ENCODE measurements at places on chromosomes 12 and 14.

DNA sequence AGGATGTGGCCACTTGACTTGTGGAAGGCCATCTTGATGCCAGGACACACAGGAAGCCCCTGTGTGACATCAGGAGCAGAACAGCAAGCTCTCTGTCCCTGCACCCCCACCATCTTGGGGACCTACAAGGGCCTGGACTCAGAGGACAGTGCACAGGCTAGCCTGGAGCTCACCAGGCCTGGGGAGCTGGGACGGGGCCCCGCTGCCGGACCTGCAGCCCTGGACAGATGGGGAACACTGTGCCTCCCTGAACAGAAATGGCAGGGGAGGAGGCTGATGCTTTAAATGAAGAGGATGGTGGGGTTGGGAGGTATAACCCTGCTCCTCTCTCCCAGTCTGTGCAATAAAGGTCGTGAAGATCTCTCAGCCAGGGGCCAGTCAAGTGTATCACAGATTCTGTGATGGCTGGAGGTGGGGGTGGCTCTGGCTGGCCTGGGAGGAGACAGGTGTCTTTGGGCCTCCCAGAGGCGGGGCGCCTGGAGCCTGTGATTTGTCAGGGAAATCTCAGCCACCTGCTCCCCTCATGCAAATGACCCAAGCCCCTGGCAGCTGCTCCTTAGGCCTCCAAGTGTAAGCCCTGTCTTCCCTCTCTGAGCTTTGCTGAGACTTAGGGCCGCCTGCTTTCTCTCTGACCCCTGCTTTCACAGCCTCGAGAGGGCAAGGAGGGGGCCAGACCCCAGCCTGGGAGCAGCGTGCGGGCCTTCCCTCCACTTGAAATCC lies 1.1 kb upstream of the GNB3 start:
- no peak for DNase-seq

GRCh38 chr12:127174881-127175280 lies 1092.1 kb upstream of the TMEM132C start:
- no peak for DNase-seq

GRCh38 chr14:29527286-29527685 lies 400.4 kb downstream of the PRKD1 start:
- no peak for DNase-seq

- DNase-seq = peak; percentile 35
Observed at GRCh38 chr12:123478762-123479161, 20.8 kb downstream of the SNRNP35 start.

GRCh38 chr12:64530566-64530965 lies 78.6 kb downstream of the TBK1 start:
- no peak for DNase-seq

DNA sequence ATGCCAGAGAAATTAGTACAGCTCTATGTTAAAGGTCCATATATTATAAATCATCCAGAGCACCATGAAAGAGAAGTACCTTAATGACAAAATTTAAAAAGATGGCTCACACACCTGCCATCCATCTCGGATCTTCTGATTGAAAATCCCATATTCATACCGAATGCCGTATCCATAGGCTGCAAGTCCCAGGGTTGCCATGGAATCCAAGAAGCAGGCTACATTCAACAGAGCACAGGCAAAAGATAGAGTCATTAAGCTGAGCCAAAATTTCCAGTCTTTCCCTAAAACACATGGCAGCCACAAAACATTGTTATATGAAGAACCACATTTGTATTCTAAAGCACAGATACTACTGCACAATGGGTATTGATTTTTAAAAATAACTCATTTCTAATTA lies 12.7 kb downstream of the PYGL start:
- no peak for DNase-seq

- no peak for DNase-seq
Observed at GRCh38 chr12:7039403-7039802, 21.1 kb upstream of the C1S start.

GRCh38 chr12:3160081-3160480 lies 82.9 kb downstream of the TSPAN9 start:
- DNase-seq = no peak

DNA sequence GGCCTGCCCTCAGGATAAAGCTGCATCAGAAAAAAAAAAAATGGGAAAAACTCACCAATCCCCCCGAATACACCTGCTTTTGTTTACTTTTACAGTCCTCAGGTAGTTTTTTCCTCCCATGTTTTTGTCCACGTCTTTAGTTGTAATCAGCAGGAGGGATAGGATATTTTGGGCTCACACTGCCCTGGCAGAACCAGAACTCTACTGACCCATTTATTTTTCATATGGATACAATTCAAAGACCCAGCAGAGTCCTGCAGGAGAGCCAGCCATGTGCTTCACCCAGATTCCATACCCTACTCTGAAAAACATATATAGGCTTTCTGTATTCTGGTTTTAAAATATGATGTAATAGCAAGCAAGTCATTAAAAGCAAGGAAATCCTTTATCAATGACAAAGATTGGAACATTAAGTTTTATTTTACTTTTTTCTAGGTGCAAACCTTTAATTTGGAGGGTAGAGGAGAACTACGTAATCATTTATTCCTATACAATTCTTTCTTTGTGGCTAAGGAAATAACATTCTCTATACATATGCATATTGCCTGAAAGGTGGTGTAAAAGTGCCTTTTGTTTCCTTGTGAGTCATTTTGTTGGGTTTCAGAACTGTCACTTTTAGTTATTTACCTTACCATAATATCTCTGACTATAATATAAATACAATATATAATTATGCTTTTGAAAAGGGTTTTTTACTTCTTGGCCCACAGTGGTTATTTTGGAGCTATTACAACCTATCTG lies 19.1 kb downstream of the DACT1 start:
- DNase-seq = no peak

GRCh38 chr14:28163897-28164296 lies 602.7 kb upstream of the FOXG1 start:
- no peak for DNase-seq

GRCh38 chr14:95299271-95299670 lies 20.4 kb downstream of the CLMN start:
- no peak for DNase-seq

GRCh38 chr12:1117970-1118563 lies 127.0 kb downstream of the ERC1 start:
- DNase-seq = peak; percentile 51

GRCh38 chr14:94450722-94451090 lies 1.9 kb downstream of the SERPINA11 start:
- DNase-seq = no peak

DNA sequence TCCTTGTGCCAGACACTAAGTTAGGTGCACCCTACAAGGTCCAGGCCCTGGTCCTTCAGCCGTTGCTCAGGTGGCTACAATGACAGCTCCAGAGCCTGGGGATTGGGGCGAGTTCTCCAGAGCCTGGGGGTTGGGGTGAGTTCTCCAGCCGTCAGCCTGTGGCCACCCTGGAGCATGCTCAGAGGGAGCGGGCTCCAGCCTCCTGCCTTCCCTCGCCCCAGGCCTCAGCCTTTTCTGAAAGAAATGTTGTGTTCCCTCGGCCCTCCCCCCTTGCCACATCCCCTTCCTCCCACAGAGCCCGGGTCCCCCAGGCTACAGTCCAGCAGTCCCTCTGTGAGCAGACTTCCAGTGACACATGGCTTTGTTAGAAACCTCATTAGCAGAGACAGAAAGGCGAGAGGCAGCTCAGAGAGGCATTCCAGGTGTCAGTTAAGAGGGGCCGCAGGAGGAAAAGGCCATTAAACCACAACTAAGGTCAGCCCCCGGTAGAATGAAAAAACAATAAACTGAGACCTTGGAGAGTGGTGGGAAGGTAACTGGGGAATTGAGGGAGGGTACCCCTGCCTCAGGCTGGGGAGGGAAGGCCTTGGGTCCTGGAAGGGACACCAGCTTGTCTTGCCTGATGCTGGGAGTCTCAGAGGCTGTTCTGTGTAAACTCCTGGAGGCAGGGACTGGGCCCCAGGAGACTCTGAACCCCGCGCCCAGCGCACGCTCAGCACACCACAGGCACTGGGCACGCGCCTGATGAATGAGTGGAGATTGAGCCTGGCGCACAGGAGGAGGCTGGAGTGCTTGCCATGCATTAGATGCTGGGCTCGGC lies 23.1 kb upstream of the COL2A1 start:
- no peak for DNase-seq
